ENCODE measurements at places on chromosomes 7 and 10.

- DNase-seq: peak; percentile 26
These were observed 757 bp downstream of the ANKIB1 start for GRCh38 chr7:92246360-92247101.

- no peak for DNase-seq
These were observed 27.3 kb upstream of the SAMD8 start for GRCh38 chr10:75083972-75084833.

DNA sequence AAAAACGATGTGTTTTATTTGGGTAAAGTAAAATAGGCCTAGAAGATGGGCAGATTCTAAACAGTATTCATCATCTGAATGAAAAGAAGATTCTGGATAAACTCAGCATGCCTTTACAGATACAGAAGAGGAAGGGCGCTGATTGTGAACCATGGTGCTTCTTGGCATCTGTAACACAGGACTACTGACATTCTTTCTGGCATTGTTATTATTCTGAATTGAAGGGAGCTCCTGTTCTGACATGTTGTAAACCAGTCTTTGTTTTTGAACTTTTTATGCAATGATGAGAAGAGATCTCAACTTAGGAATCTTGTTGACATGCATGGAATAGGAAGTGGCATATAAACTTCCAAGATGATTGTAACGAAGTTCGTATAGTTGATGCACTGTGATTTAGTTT, 13.5 kb downstream of the RPA3 start:
- DNase-seq: no peak

- DNase-seq: no peak
These were observed 801.2 kb upstream of the ZWINT start for GRCh38 chr10:57162231-57162630.

- no peak for DNase-seq
These were observed 39.1 kb downstream of the NRCAM start for GRCh38 chr7:108417144-108417543.

GRCh38 chr10:79059859-79060379, 8.8 kb upstream of the ZMIZ1 start:
- DNase-seq: peak; percentile 24

DNA sequence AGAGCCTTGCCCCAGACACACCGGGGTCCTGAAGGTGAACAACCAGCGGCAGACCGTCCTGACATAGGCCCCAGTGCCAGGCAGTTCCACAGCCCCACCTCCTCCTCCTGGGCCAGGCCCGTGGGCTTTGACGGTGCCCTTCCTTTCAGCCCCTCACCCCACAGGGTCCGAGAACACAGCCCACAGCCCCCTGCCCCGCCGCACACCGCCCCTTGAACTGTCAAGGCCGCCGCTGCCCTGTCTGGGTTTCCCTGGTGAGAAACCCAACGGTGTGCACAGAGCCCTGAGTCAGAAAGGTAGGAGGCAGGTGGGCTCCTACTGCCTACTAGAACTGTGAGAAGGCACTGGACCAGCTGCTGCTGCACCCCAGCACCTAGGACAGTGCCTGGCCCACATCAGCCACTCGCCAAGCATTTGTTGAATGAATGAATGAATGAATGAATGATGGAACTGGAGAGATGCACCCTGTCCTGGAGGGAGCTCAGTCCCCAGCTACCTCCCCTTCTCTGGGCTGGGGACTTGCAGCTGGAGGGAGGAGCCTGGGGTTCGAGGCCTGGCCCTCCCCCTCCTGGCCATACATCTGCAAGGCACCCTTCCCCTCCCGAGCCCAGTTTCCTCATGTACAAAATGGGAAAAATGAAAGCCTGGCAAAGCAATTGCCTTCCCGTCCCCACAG, 117.9 kb downstream of the SLIT1 start:
- no peak for DNase-seq

DNA sequence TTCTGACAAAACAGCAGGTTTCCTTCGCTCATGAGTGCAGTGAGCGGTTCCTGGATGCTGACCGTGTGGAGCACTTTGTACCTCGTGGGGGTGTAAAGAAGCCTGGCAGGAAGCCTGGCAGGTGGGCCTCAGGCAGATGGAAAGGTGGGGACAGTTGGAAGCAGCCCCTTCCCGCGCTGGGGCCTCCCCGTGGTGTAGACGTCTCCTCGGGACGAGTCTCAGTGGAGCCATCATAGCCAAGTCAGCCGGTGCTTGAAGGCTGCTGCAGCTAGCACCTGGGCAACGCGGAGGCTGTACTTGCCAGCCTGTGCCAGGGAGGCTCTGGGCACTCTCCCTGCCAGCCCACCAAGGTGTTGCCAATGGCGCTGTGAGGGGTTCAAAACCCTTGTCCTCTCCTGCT, 154.5 kb downstream of the WDR37 start:
- DNase-seq: no peak

DNA sequence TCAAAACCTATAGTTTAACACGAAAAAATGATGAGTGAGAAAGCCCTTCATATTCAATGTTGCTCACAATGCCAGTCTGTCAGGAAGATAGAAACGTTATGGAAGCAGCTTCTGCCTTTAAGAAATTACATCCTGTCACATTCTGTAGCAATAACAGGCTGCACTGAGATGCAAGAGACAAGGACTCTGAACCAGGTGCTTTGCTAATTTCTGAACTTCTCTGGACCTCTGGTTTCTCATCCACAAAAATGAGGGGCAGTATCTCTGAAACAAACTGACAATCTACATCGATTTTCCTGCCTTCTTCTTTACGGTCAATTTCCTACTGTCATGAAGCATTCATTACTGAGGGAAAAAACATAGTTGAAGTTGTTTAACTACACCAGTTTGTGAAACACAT, 234.0 kb downstream of the SNX13 start:
- no peak for DNase-seq

GRCh38 chr10:96358851-96359540, at the start of gene OPALIN:
TSS of gene OPALIN (minus strand) at chr10:96359002. CDS start at chr10:96358896, 106 bp downstream.
- DNase-seq: no peak

DNA sequence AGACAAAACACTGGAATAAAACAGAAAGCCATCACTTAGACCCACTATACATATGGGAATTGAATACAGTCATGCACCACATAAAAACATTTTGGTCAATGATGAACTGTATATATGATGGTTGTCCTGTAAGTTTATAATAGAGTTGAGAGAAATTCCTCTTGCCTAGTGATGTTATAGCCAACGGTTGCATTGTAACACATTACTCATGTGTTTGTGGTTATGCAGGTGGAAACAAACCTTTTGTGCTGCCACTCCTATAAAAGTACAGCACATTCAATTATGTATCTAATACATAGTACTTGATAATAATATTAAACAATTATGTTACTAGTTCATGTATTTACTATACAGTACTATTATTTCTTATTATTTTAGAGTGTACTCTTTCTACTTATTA, 381.2 kb upstream of the MBL2 start:
- no peak for DNase-seq

Data from inflammatory macrophage treated with lipopolysaccharide for 4 hours (primary cell).